CD4-positive, alpha-beta T cell treated with Interleukin-15 for 4 hours (primary cell): ENCODE measurements at places on chromosomes 6 and 20.

GRCh38 chr6:104603108-104603745 lies 256.5 kb downstream of the HACE1 start:
- no peak for DNase-seq

GRCh38 chr6:79377888-79378348 lies 143.4 kb upstream of the HMGN3 start:
- no peak for DNase-seq

GRCh38 chr20:62030834-62031434 lies 34.7 kb downstream of the TAF4 start:
- peak; percentile 49 for DNase-seq

- no peak for DNase-seq
These were observed 135.1 kb downstream of the TMEM242 start for GRCh38 chr6:157188213-157188612.

GRCh38 chr6:122116835-122117627 lies 282.4 kb upstream of the HSF2 start:
- no peak for DNase-seq

DNA sequence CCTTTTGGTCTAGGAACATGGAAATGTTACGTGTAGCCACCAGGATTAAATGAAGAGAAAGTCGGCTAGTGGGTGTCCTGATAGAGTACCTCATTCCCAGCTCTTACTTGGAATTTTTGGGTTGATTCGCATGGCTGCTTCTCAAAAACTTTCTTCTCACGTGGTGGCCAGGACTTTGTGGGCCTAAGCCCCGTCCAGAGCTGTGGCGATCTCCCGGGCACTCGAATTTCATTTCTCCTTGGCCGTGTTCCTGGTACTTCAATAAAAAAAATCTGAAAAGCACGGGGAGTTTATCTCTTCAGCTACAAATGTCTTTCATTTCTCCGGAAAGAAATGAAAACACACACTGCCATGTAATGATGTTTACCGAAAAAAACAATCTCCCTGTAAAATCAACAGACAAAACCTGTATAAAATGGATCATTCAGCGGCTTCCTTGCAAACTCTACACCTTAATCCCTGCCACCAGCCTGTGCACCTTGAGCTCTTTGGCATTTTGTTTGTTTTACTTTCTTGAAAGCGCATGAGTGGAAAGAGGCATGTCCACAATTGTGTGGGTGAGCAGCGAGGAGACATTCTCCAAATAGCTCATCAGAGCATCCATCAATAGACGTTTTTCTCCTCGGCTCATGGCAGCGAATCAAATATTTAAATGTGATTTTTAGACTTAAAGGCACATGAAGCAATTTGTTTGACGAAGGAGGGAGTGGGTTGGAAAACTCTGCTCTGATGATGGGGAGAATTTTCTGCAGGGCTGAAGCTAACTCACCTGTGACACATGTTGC lies 173.1 kb downstream of the TFAP2C start:
- DNase-seq: no peak

GRCh38 chr20:12790859-12791258 lies 217.9 kb upstream of the SPTLC3 start:
- no peak for DNase-seq

DNA sequence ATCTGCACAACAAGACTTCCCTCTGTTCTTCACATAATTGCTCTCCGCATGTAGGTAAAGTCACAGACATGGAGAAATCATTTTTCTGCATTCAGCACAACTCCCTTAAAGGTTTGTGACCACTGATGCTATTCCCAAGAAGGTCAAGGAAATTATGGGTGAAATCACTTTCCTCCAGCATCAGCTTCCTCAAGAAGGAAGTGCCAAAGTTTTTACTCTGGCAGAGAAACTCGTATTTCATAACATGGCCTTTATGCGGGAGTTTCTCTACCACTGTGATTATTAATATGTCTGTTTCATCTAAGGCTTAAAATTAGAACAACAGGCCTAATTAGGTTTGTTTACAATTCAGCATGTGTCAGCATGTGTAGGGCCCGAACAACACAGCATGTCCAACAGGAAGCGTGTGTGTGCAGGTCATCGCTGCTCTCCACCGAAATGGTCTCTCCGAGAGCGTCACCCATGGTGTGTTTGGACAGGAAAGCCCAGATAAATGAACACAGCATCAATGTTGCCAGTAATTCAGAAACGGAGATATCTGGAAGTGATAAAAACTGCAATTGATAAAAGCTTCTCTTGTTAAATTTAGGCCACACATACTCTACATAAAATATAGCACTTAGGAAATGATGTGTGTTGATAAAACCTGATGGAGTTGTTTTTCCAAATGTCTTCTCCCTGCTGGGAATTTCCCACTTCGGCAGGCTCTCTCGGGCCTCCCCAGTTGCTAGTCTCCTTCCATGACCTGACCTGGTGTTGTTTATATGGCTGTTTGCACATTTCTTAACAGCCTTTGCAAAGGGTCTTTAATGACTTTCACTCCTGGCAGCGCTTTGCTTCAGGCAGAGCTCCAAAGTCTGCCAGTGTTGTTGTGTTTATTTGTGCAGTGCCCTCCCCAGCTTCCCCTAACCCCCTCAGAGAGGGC lies 265.1 kb upstream of the CEP162 start:
- DNase-seq: no peak

GRCh38 chr20:5888041-5888440 lies 62.3 kb downstream of the TRMT6 start:
- no peak for DNase-seq

DNA sequence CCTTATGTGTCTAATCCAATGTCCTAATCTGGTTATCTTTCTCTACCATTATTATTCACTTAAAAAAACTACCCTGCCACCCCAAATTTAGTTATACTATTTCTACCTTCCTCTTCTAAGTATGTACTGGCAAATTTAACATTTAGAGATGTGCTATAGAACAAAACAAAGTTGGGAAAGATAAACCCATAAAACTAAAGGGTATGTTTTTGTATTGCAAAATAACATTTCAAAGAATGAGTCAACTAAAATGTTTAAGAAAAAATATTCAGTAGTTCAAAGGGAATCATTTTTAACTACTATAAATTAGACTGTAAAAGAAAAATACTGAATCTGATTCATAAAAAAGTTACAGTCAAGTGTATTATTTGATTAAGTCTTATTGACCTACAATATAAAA lies 103.0 kb downstream of the LMBRD1 start:
- DNase-seq: no peak

DNA sequence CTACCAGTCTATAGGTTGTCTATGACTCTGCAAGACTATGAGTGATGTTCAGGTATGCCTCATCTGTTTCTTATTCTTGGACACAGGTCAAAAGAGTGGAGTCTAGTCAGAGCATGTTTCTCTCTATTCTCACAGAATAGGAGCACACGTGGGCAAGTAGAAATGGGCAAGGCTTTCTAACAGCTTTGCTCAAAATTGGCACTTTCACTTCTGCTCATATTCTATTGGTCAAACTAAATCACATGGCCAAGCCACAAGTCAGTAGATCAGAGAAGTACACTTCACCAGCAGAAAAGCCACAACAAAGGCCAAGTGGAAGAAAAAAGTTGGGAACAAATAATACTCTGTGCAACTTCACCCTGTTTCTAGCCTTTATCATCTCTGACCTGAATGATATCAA lies 354.5 kb upstream of the SYNCRIP start:
- DNase-seq: no peak

DNA sequence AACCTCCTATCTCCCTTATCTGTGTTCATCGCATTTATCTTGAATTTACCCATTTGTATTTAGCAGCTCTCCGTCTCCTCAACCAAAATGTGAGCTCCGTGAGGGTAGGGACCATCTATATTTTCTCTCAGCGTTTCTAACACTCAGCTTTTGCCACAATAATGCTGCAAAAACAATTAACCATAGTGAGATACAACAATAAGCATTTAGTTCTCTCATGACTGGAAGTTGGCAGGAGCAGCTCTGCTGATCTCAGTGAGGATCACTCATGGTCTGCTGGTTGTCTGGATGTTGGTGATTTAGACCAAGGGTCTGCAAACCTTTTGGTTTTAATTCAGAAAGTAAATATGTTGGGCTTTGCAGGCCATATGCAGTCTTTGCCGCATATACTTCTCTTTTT lies 394.8 kb upstream of the RNF217 start:
- DNase-seq: no peak

GRCh38 chr6:163500105-163500504 lies 85.6 kb downstream of the QKI start:
- no peak for DNase-seq

- DNase-seq: no peak
These were observed 416.1 kb downstream of the BCKDHB start for GRCh38 chr6:80522576-80522975.

DNA sequence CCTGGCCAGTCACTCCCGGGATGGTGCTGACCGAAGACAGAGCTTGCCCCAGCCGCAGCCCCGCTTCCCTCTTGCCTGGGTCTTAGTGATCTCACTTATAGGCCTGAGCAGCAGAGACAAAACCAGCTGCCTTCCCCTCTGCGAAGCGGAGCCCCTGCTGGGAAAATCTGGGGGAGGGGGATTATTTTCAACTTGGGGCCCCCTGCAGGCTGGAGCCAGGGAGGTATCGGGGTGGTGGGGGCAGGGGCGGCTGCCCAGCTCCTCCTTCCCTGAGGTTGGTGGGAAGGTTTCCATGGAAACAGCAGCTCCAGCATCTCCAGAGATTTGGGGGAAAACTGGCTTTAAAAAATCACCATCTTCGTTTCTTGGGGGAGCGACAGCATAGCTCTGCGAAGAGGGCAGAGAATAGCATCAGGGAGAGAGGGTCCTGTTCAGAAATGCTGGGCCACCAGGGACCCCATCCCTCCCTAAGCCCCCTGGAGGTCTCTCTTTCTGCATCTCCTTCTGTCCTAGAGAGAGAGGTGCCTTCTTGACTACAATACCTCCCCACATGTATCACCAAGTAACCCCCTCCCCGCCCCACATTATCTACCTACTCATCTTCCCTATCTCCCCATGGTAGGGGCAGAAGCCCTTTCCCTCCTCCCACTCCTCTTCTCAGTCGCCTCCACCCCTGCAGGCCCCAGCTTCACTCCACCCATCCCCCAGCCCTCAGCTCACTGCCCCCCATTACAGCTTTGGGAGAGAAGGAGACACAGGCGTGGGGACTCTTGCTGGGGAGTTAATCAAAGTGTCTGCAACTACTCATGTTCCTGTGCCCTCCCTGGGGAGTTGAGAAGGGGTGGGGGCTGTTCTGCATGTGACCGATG lies 88.4 kb upstream of the CCDC167 start:
- DNase-seq: no peak

DNA sequence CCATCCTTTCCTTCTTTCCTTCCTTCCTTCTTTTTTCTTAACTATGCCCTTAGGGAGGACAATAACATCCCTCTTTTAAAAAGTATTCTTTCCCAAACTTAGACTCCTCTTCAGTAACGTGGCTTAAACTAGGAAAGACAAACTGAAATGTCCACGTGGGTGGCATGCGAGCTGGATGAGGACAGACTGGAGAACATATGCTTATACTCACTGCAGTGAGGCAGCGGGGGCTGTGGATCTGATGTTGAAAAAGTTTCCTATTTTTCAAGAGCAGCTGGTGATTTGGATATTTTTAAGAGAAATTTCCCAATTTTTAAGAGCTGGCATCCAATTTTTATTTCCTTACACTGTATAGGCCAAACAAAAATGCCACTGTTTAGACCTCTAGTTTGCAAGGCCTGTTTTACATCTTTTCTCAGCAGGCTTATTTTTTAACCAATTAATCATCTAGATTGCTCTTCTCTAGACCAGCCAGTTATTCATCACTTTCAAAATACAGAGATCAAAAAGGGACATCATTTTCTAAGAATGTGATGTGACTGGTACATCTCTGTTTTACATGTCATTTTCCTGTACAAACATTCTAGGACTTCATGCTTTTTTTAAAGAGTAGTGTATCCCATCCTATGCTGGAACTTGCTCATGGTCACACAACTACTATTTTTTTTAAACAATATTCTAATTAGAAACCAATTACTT lies 226.5 kb downstream of the BTBD9 start:
- no peak for DNase-seq

- DNase-seq: no peak
These were observed 150.7 kb downstream of the CD24 start for GRCh38 chr6:106823732-106824351.

DNA sequence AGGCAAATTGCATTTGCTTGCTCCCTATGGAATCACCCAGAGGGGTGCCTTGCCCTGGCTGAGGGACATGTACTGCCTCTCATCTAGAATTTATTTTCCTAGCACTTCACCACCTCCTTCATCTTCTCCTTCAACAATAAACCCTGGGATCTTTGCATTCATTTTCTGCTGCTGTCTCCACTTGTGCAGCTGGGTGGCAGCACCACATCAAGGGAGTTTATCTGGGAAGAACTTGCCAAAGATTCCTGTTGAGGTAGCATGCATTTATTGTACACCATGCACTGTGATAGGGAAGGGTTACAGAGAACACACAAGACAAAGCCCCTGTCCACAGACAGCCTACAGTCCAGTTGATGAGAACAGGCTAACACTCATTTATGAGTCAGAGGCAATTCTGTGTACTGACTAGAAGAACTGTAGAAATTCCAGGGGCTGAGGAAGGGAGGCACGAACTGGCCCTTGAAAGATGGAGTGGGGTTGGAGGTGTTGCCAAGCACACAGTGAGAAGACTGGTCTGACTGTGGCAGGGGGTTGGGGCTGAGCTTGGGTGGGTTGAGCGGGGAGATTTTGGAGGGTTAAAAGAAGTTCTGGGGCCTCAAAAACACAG lies 17.5 kb downstream of the C20orf173 start:
- DNase-seq: no peak
